ENCODE measurements at places on chromosomes 5 and 9.

DNA sequence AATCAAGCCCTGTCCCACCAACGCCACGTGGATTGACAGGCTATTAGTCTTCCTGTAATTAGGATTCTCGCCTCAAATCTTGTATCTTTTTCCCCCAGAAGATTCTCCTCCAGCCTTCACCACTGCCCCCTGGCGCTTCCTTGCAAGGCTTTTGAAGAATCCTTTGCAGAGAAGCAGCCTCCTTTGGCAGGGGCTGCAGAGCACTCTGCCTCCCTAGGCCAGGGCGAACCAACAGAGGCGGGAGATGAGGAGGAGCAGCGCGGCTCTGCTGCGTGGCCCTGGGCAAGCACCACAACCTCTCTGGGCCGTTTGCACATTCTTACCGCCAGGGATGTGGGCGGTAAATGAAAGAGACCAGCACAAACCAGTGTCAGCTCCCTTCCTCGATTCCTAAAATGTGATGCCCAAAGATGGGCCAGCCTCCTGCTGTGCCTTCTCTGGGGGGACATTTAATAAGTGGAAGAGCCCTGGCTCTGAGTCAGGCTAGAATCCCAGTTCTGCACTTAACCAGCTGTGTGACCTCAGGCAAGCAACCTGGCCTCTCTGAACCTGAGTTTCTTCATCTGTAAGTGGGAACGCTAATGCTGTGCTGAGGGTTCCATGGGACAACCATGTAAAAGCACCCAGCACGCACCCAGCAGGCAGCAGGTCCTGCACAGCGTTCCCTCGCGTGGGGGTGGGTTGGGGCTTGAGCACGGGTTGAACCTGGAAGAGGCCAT is 128.6 kb downstream of the KCNIP1 start:
- no peak for DNase-seq

DNA sequence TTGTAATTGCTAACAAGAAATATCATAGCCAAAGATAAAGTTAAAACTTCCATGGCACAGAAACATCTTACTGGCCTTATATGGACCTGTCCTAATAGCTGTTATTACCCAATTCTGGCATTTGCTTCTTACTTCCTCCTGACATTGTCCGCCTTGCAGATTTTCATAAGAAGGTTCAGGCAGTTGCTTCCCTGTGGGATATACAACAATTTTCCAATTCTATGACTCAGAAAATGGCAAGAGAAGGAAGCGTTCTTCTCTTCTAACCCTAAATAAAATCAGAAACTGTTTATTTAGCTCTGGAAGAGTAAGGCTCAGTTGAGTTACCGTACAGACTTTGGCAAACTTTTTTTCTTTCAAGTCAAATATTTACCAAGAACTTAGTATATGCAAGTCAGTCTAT is 1.7 kb downstream of the PRKAA1 start:
- no peak for DNase-seq

- no peak for DNase-seq
Measured at GRCh38 chr9:89889865-89890264, 285.1 kb downstream of the GADD45G start.

DNA sequence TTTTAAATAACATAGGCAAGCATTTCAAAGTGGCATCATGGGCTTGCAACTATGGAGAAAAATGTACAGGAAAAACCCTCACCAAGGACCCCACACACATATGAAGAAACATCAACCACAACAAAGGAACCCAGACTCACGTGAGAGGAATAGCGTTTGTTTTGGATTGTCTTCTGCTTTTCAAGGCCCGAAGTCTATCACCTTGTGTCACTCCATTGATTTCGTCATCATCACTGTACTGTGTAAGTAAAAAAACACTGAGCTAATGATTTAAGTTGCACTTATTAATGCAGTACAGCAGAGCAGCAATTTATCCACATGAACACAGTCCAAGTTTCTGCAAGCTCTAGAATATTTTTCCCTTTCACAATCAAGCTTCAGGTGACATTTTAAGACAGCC is 72.4 kb downstream of the HABP4 start:
- DNase-seq, result no peak

DNA sequence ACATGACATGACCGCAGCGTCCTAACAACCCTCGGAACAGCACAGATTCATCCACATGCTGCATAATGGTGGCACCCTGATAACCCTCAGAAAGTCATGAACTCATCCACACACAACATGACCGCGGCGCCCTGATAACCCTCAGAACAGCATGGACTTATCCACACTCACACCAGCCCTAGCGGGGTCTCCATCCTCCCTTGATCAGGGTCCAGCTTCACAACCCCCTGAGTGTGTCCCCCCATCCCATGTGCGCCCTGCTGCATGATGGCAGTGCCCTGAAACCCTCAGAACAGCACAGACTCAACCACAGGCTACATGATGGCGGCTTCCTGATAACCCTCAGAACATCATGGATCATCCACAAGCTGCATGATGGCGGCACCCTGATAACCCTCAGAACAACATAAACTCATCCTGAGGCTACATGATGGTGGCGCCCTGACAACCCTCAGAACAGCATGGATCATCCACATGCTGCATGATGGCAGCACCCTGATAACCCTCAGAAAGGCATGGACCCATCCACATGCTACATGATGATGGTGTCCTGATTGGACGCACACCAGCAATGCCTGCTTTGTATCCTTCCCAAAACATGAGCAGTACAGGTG is 28.3 kb downstream of the SLC6A3 start:
- no peak for DNase-seq

- peak; percentile 96 for DNase-seq
Measured at GRCh38 chr9:133133681-133134387, 12.8 kb upstream of the RALGDS start.

All from activated CD4-positive, alpha-beta T cell treated with anti-CD3 and anti-CD28 coated beads, Interleukin-2, amount 50 U/mL, for 16 hours (primary cell).